NCI-H1417 (cell line): ENCODE measurements at places on chromosomes 11 and 22.
A peak's percentile ranks its signal among the peaks of the same experiment; 100 is the strongest.

DNA sequence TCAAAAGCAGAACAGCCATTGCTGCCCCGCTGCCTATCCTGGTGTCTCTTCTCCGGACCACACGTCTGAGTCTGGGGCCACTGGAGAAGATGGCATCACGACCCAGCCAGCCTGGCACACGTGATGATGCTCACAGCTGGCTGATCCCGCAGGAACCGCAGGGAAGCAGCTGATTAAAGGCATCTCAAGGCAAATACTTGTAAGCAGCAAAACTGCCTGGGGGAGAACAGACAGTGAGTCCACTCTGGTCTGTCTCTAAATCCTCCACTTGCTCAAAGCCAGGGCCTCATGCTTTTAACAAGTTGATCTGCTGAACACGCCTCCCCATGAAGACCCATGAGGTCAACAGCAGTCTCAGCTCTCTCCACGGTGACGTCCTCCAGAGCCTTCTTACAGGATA lies 108.6 kb downstream of the BRD1 start:
- no peak for DNase-seq

DNA sequence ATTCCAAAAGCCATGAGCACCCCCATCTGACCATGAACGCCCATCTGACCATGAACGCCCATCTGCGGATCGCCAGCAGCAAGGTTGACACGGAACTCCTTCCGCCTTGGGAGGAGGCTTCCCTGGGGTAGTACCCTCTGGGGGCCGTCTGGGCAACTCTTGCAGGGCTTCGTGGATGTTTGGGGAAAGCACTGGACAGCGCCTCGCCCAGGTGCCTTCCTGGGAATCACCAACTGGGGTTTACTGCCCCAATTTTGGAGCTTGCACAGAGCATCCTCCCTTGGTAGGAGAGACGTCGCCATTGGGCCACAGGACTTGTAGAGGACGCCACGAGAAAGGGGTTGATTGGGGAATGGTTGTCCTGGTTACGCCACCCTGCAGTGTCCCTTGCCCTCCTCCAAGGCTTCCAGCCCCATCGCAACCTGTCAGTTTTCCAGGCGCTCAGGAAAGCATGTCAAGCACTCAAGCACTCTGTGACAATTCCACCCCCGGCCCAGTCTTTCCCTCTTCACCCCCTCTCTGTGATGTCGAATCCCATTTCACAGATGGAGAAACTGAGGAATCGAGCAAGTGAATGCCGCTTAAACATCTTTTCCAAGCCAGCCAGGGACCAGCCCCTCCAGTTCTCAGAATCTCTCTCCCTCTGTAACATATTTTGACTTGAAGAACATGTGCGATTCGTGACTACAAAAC lies 914 bp upstream of the PRDM11 start:
- DNase-seq: peak; percentile 55

- DNase-seq: peak; percentile 60
Measured at GRCh38 chr11:2166091-2166851, 5.3 kb upstream of the INS start.

DNA sequence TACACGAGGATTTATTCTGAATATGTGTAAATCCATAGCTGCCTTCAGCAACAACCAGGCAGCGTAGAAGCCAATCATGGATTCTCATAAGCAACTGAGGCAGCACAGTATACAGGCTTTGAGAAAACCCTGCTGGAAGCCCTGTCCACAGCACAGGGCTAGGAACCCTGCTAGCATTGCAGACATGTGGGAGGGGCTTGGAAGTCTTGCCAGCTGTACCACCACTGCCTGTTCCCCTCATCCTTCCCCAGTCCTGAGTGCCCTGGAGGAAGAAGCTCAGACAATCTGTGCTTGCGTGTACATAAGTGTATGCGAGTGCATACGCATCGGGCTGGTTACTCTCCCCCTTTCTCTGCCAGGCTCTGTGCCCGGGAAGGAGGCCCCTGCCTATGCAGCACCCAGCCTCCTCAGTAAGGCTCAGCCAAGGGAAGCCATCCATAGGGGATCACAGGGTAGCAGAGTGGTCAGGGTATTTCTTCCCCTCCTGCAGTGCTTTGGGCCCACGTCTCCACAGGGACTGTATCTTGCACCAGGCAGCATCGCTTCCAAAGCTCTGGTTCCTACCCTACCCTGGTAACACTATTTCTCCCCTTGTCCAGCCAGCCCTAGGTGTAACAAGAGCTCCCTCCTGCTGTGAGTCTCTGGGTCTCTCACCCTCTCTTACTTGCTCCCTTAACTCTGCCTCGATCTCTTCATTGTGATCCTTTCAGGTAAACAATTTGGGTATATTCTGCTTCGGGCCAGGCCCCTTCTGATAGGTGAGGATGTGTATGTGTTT lies 90.5 kb downstream of the GALNT18 start:
- DNase-seq: no peak

DNA sequence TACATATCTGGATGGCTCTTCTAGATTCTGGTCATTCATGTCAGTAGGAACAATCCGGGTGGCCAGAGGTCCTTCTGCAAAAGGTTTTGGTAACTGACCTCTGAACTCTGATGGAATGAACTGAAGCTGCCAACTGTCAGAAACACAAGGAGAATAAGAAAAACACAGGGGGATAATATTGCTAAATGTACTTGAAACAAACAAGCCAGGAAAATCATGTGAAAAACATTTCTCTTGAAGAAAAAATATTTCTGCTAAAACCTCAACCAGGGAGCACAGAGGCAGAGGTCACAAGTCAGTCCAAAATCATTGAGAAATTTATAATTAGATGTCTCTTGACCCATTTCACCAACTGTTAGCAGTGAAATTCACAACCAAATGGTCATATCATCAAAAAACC lies 35.2 kb downstream of the ALG9 start:
- no peak for DNase-seq

DNA sequence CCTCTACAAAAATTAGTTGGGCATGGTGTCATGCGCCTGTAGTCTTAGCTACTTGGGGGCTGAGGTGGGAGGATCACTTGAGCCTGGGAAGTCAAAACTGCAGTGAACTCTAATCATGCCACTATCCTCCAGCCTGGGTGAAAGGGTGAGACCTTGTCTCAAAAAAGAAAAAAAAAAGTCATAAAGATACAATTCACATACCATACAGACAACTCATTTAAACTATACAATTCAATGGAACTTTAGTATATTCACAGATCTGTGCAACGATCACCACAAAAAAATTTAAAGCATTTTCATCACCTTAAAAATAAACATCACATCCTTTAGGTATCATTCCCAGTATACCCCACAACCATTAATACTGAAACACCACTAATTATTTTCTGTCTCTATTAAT lies 201.2 kb downstream of the PGR start:
- no peak for DNase-seq

GRCh38 chr11:125990244-125990643 lies 44.4 kb downstream of the VSIG10L2 start:
- peak; percentile 29 for DNase-seq
